ENCODE measurements at places on chromosomes 4 and X.

- no peak for DNase-seq
Observed at GRCh38 chr4:27397886-27398285, 537.2 kb downstream of the STIM2 start.

GRCh38 chr4:113981591-113981990 is 2.1 kb upstream of the ARSJ start:
- no peak for DNase-seq

DNA sequence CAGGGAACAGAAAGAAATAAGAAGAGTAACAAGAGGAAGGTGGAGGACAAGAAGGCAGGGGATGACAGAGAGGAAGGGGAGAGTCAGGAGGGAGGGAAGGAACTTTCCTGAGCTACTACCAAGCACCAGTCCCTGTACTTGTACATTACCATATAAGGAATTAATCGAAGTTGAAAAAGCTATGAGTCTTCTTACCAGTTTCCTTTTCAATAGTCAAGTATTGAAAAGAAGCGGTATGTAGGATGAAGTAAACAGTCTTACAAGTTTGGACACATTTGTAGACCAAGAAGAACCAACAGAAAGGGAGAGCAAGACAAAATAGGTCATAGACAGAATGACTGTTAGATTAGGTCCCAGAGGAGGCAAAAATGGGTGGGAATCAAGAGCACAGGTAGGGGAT is 629.7 kb upstream of the DIPK2B start:
- DNase-seq = no peak

DNA sequence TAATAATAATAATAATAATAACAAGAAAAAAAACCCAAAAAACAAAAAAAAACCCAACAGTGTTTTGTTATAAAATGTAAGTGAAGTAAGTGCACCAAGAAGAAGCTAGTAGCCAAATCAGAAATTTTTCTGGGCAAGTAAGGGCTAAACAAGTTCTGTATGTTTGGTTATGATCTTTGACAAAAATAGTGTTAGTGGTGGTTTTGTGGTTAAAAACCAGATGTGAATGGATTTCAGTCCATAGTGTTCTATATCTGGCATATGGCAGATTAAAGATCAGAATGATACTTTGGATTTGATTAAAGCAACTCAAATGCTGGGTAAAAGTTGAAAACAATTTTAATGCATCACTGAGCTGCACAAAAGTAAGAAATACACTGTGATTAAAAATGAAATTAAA is 116.5 kb upstream of the NDST4 start:
- DNase-seq = no peak

GRCh38 chr4:128060121-128060698 is 902 bp upstream of the LARP1B start:
- DNase-seq = no peak

DNA sequence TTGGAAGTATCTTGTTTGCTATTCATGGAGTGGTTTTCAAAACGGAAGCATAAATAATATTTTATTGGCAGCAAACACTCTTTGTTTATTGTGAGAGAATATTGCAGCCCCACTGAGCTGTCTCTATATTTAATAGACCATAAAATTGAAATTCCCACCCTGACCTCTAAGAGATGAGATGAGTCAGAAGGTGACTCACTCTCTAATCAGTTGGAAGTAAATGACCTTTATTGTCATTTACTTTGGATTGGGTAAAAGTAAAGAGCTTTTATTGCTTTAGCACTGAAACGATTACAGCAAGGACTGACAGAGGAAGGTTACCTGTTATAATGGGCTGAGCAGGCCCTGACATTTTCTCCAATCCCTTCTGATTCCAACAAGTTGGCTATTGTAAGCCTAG is 55.0 kb downstream of the SYTL5 start:
- no peak for DNase-seq

GRCh38 chr4:95249426-95250021 is 299.2 kb downstream of the UNC5C start:
- no peak for DNase-seq

DNA sequence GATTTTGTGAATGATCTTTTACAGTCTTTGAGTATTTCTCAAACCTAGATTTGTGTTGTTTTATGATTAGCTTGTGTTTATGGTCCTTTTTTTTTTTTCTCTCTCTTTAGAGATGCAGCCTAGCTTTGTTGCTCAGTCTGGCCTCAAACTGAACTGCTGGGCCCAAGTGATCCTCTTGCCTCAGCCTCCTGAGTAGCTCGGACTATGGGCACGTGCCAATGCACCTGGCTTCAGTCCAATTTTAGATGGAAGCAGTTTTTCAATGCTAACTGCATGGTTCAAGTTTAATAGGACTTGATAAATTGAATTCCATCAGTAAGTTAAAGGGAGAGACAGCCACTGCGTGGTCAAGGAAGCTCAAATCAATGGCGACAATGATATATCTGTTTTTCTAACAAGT is 3.8 kb upstream of the FGG start:
- DNase-seq = no peak

DNA sequence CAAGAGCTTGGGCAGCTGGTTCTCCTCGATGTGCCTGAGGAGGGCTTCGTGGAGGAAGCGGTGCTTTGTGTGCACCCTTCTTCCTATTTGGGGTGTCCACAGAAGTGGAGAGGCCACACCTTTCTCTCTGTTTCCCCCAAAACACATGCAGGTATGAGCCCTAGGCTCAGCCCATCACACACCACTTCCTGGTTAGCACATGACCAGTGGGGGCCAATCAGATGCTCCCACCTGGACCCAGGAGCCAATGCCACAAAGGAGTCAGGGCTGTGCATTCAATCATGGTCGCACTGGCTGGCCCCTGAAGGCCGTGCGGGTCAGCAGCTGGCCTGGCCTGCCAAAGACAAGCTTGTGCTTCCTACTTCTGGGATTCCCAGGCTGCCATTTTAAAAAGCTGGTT is 51.4 kb downstream of the PPP2R2C start:
- no peak for DNase-seq

DNA sequence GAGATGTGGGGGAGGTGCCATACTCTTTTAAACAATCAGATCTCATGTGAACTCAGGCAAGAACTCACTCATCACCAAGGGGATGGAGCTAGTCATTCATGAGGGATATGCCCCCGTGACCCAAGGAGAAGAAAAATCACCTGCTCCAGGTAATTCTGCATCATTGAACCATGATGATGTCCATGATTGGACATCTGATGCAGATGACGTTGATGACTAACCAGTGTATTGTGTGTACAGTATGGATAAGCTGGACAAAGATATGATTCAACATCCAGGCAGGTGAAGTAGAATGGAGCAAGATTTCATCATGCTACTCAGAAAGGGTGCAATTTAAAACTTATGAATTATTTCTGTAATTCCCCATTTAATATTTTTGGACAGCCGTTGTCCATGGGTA is 286.4 kb upstream of the SMIM31 start:
- DNase-seq = no peak

GRCh38 chr4:8032381-8032780 is 92.7 kb upstream of the AFAP1 start:
- no peak for DNase-seq

DNA sequence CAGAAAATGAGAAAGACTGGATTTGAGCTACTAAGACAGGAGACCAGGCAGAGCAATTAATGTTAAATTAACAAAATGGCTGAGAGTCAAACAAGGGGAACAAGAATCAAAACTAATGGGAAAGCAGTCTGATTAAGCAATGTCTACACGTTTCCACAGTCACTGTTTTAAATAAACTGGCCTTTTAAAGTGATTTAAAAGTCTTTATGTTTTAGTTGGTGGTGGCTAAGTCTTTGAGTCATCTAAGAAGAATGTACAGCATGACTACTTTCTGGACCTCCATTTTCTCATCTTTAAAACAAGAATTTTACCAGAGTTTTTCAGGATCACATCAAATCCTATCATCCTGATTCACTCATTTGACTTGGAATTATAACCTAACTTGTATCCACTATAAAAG is 233.8 kb downstream of the ENOX2 start:
- no peak for DNase-seq

- no peak for DNase-seq
Observed at GRCh38 chrX:7263961-7264360, 116.0 kb upstream of the PUDP start.

- no peak for DNase-seq
Observed at GRCh38 chrX:19270727-19271126, 73.0 kb upstream of the PDHA1 start.

- DNase-seq = no peak
Observed at GRCh38 chrX:97374266-97374665, 490.6 kb downstream of the RPA4 start.

DNA sequence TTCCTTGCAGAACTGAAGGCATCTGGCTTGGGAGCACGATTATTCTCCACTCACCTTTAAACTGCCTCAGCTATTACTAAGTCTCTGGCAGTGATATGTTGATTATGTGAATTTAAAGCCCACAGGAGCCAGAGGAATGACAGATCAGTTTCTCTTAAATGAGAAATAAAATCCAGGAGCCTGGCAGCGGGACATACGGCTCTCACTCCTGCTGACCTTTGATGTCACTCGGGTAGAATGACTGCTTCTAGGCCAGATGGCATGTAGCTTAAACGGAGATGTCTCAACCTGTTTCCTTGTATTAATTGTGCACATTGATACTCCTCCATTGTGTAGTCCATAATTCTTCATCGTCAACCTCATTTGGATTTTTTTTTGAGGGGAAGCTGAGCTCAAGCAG is 4.0 kb upstream of the CBLL2 start:
- no peak for DNase-seq

GRCh38 chr4:140222171-140222570 is 68.2 kb upstream of the MAML3 start:
- DNase-seq = no peak

DNA sequence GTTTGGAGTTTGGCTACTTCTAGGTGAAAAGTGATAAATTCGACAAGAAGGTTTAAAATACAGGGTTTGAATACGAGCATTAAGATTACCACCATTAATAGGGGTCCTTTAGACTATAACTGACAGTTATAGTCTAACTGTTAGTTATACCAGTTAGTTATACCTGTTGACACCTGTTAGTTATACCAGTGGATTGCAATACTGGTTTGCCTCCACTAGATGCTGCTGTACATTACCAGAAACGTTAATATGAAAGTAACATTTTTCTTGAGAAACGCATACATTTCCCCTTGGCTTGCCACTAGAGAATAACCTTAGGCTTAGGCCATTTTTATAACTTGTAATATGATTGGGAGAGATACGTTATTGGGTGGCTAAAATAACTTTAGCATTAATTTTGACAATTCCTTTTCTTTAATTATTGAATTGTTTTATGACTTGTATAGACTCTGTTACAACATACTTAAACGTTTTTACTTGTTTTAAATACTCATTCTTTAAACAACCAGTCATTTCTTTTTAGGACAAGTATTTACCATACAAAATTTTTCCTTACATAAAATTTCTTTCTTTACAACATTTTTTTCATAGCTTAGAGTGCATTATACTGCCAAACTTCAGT is 911.2 kb downstream of the FSTL5 start:
- DNase-seq = no peak

DNA sequence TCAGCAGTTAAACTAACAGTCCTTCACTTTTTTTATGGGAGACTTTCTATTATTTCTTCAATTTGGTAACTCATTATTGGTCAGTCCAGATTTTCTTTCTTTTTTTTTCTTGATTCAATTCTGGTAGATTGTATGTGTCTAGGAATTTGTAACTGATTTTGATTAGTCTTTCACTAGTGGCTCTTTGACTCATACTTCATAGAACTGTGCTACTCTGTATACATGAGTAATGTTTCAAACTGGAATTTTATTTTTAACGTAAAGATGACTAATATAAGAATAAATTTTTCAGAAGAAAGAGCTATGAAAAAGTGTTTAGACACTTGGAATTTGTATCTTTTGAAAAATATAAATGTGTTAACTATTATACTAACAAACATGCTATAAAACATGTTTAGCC is 813.0 kb downstream of the TRAM1L1 start:
- DNase-seq = no peak

DNA sequence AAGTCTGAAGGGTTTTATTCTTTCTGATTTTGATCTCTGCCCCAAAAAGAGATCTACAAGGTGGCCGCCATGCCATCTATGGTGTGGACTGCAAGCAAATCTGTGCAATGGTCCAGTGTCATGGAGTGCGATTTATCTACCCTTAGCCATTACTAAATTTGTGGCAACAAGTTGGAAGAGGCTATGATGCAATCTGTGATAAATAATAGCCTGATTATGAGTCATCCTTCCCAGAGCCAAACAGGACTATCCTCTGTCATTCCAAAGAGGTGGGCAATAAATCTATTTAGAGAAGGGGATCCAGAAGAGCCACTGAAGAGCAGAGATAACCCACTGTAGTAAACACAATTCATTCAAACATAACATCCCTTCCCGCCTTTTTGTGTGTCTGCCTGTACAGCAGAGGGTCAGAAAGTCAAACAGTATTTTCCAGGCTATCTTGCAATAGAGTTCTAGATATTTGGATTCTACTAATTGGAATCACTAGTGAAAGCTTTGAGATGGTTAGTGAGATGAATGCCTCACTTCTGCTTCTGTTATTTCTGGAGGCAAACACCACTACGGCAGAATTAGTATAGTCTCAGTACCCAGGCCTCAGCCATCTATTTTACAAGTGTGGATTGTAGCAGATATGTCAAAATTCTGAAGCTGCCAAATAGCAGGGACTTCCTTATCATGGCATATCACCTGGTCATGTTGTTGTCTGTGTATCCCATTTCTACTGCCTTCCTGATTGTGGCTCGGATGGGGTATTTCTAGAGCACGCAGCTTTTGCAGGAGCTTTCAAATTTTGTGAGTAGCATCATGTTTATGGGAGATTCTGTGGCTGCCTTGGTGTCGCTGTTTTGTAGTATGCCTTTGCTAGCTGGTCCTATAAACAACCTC is 192.0 kb downstream of the SMIM20 start:
- no peak for DNase-seq

- DNase-seq = no peak
Observed at GRCh38 chrX:69031181-69031580, 134.1 kb downstream of the PJA1 start.

DNA sequence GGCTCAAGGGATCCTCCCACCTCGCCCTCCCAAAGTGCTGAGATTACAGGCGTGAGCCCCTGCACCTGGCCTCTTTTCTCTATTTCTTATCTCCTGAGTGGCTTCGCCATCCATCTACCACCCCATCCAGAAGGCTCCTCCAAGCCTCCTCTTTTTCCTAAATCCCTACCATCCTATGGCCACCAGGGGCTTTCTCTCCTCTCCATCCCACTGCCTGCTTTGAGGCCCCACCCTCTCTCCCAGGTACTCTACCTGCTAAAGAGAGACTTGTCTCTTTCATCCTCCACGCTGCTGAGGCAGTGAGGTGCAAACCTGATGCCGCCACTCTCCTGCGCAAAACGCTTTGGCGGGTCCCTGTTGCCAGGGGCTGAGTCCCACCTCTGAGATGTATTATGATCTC is 7.0 kb downstream of the RS1 start:
- no peak for DNase-seq

DNA sequence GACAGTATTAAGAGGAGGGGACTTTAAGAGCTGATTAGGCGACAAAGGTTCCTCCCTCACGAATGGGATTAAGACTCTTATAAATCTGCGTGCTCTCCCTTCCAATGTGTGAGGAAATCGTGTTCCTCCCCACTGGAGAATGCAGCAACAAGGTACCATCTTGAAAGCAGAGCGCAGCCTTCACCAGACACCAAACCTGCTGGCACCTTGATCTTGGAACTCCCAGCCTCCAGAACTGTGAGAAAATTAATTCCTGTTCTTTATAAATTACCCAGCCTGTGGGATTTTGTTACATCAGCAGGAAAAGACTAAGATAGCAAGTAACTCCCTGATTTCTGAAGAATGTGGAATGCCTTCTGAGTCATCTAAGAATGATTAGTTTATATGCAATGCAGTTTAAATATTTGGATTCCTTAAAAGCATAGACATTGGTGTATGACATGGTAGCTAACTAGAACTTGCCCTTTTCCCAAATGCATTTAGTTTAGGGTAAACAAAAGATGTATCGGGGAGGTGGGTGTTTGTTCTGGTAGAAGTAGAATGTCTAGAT is 86.1 kb downstream of the USP46 start:
- no peak for DNase-seq

Data from activated naive CD4-positive, alpha-beta T cell treated with Interleukin-2 at 50 U/mL for 16 hours (primary cell).